ENCODE measurements at places on chromosomes 4 and X.

- DNase-seq = peak; percentile 26
Measured at GRCh38 chr4:78779280-78779679, 3.1 kb downstream of the BMP2K start.

GRCh38 chr4:43458293-43458692 lies 565.8 kb downstream of the GRXCR1 start:
- no peak for DNase-seq

- DNase-seq = peak; percentile 8
Measured at GRCh38 chr4:26731351-26732035, 129.1 kb upstream of the STIM2 start.

DNA sequence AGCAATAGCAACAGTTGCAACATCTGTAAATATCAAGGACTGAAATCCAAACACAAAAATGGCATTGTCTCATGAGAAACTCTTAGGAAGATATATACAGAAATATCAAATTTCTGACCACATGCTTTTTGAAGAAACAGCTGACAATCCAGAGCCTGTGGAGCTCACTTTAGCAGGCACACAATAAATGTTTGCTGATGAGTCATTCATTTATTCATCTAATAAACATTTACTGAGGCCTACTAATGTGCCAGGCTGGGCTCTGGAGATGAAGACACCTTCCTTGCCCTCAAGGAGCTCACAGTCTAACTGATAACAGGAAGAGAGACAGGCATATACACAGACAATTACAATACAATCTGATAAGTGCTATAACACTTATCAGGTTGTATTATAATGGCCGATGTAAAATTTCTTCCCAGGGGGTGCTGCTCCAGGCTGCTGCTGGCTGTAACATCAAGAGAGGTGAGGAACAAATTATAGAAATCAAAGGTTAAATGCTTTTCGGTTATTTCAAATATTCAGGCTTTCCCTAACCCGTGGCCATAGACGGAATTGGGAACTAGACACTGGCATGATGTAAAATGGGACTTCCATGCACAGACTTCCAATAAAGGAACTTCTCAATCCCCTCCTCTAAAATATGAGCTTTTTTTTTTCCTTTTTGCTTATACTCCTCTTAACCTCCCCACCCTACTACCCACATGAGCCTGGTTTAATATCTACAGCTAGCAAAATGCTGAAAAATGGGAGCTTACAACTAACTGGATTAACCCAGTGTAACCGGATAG lies 16.8 kb upstream of the ZCCHC13 start:
- peak; percentile 57 for DNase-seq

DNA sequence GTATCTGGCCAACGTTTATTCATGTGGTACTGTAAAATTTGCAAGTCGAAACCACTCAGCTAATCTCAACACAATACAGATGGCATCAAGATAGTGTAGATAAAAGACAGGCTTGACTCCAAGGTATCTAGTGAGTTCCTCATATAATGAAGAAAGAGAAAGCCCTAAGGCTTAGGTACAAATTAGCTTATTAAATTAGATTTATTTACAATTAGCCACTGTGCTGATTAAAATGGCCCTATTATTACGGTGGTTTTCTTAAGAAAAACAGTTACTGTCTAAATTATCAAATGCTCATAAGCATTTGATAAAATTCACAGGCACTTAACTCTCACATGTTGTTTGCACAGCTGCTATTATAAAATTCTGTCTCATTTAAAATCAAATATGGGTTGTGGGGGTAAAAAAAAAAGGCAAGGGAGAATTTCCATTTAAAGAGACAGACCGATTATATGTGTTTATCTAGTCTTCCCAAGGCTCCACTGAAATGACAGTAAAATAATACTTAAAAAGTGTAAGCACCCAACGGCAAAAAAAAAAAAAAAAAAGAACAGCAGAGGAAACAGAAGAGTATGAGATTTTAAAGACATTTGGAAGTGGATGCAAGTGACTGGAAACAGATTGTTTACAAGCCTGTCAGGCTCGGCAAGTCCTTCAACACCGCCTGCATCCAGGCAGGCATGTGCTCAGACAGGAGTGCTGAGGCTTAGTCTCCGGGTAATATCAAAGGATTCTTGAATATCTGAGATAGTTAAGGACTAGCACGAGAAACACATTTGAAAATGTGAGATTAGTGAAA lies 55.1 kb downstream of the FAM13A start:
- DNase-seq = no peak

GRCh38 chr4:36226430-36227227 lies 17.7 kb downstream of the ARAP2 start:
- no peak for DNase-seq

GRCh38 chr4:69471639-69472038 lies 24.1 kb downstream of the UGT2B4 start:
- no peak for DNase-seq

- peak; percentile 38 for DNase-seq
Measured at GRCh38 chr4:23717528-23718248, 172.2 kb downstream of the PPARGC1A start.

GRCh38 chr4:18454349-18454748 lies 432.8 kb upstream of the LCORL start:
- no peak for DNase-seq

GRCh38 chr4:15714646-15715435 lies 12.0 kb downstream of the BST1 start:
- DNase-seq = no peak

DNA sequence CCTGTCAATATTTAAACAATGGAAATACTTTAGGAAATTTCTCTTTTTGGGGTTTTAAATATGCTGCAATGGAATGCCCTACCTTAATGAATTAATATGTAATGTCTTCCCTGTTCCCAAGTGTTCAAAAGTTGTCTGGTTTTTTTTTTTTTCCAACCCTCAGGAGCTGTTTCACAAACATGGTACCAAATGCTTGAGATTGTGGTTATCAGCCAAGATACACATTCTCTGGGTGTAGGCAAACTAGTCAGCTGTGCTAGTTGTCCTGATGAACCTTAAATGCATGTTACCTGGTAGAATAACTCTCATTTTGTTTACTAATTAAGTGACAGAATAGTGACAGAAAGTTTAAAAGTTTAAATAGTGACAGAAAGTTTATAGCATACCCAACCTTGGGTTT lies 50.7 kb downstream of the FHL1 start:
- no peak for DNase-seq

GRCh38 chr4:128802680-128803628 lies 6.5 kb upstream of the JADE1 start:
- DNase-seq = no peak

DNA sequence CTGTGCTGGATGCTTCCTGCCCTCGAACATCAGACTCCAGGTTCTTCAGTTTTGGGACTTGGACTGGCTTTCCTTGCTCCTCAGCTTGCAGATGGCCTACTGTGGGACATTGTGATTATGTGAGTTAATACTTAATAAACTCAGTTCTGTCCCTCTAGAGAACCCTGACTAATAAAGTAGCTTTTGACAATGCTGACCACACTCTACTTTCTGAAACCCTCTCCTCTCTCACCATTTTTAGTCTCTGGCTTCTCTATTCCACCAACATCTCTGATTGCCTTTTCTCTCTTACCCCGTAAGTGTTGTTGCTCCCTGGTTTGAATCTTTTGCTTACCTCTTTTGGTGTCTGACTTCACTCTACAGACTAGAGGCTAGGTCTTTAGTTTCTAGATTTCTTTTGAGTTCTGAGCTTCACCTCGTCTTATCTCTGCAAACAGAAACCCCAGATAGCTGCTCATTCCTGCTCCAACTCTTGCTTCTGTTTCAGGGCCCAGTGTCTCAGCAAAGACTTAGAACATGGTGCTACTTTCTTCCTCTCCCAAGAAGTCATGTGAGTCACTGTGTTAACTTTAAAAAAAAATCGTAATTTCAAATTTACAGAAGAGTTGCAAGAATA lies 11.4 kb downstream of the TMSB4X start:
- no peak for DNase-seq

DNA sequence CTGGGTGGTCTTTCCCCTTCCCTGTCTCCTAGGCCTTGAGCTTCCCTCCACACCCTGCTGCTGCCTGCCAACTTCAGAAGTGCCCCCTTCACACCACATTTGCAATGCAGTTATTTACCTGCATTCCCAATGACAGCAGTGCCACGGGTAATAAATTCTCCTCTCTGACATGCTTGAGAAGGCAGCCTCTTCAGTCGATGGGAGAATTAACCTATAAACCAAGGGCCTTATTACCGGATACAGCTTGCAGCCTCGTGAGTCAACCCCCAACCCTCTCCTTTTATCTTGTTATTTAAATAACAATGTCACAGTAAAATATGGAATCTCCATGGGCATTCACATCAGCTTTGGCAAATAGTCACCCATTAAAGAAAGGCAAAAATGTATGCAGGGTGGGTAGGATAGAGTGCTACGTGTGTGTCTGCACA lies 34.7 kb upstream of the LGI2 start:
- no peak for DNase-seq

DNA sequence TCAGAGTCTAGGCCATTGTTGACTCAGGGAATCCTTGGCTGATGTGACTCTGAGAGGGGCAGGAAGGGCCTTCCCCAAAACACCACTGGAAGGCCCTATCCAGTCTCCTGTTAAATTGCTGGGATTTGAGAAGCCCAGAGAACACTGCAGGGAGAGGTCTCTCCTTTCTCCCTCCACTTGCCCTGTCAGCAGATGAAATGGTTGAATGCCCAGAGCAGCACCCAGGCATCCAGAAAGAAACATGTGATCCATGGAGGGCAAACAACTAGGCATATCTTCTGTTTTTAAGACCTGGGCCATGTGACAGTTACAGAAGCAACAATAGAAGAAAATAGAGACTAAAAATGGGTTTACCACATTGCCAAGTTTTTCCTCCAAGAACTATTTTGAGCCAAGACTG lies 291.1 kb downstream of the QDPR start:
- DNase-seq = no peak

- DNase-seq = no peak
Measured at GRCh38 chrX:66015152-66015831, 24.6 kb downstream of the VSIG4 start.

- no peak for DNase-seq
Measured at GRCh38 chr4:182923796-182924340, 6.7 kb upstream of the DCTD start.

DNA sequence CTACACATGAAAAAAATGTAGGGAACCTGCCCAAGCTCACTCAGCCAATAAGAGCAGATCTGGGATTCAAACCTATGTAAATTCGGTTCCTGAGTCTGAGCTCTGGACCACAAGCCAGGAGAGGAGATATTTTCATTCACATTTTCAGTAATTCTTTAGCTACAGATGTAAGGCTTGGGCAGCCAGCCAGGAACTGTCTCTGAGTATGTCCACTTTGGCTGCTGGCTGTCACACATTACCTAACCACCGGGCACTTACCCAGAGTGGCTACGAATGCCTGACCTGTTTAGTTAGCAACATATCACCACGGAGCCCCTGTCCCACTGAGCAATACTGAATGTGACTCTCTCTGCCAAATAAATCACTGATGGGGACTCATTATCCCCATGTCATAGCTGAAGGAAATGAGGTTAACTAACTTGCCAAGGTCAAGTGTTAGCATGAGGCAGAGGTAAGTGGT lies 15.3 kb downstream of the USP46 start:
- no peak for DNase-seq

- no peak for DNase-seq
Measured at GRCh38 chrX:30246769-30247489, at the start of gene MAGEB1. MAGEB1 (plus strand) TSS chrX:30247146; CDS start chrX:30250494, 3,348 bp downstream.

DNA sequence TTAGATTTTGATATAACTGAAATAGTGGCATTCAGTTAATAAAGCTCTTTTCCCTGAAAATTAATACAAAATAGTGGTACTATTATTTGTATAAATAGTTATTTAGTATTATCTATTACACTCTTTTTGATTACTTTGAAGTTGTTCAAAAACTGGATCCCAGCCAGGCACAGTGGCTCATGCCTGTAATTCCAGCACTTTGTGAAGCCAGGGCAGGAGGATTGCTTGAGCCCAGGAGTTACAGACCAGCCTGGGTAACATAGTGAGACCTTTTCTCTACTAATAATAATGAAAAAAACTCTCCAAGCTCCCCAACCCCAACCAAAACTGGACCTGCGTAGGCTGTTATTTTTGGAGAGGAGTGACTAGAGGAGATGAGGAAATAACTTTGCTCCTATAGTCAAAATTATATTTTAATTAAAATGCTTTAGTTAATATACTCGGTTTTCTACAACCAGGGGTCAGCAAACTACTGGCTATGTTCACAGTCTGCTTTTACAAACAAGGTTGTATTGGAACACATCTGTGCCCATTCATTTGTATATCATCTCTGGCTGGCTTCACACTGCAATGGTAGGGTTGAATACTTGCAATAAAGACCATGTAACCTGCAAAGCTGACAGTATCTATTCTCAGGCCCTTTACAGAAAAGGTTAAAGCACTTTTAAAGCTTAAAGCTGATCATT lies 27.6 kb downstream of the GUCY1A1 start:
- no peak for DNase-seq

DNA sequence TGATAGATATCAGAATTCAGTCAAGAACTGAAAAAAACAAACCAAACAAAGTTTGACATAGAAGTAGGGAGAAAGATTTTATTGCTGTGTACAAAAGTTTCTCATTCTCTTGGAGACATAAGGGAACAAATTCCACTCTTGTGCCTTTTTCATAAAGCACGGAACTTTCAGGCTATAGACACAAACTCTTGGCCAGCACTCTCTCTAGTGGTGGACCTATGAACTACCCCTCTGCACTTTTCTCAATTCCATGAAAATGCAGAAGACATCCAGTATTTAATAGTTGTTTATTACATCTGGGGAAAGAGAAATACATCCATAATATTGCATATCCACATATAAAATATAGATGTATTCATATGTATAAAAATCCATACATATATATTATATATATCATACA lies 291.6 kb upstream of the HS3ST1 start:
- DNase-seq = peak; percentile 1

- DNase-seq = no peak
Measured at GRCh38 chrX:106954041-106954440, 33.8 kb downstream of the CLDN2 start.

GRCh38 chr4:167642250-167642649 lies 408.0 kb upstream of the SPOCK3 start:
- DNase-seq = no peak

DNA sequence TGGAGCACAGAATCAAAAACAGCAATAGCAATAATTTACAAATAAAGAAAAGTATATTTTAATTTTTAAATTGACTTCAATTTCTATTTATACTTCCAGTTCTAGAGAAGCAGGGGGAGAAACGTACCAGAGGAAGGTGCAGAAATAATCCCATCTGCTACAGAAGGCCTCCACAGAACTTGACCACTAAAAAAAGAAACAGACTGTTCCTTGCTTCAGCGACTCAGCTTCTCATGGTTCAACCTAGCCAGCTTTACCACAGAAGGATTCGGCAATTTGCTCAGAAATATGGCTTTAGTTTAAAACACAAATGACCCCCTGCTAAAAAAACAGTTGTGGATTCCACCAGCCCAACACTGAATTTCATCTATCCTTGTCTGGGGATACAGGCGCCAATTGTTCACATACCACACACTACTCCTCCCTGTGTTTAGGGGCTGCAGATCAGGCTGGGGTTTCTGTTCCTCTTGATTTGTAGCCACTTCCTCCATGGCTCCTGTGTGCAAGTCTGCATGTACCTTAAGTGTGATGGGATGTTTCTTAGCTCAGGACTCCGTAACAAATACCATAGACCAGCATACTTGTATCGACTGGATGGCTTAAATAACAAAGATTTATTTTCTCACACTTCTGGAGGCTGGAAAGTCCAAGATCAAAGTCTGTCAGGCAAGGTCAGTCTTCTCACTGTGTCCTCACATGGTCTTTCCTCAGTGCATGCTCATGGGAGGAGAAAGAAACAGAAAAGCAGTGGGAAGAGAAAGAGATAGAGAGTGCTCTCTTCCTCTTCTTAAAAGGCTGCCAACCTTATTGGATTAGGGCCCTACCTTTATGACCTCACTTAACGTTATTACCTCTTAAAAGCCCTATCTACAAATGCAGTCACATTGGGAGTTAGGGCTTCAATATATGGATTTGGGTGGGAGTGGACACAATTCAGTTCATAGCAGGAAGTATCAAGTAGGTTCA lies 79.1 kb downstream of the AMOT start:
- no peak for DNase-seq

Measured in ELR (cell line).